ENCODE measurements at places on chromosomes 4 and X.

DNA sequence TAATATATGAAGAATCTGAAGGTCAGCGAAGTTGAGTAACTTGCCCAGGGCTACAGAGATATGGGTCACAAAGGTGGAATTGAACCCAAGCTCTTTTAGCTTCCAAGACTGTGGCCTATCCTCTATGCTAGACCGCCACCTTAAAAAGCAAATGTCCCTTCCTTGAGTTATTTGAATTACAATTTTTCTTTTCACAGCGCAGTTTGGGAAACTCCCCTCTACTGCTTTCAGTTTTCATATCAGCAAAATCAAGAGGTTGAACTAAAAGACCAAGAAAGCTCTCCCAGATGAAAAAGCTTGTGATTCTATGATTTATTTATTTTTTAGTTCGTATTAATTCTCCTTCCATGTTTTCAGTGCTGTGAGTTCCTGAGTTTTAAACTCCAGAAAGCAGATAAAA lies 174.5 kb upstream of the C1QTNF7 start:
- no peak for DNase-seq

- no peak for DNase-seq
These were observed 213.0 kb upstream of the GK2 start for GRCh38 chr4:79621061-79621460.

DNA sequence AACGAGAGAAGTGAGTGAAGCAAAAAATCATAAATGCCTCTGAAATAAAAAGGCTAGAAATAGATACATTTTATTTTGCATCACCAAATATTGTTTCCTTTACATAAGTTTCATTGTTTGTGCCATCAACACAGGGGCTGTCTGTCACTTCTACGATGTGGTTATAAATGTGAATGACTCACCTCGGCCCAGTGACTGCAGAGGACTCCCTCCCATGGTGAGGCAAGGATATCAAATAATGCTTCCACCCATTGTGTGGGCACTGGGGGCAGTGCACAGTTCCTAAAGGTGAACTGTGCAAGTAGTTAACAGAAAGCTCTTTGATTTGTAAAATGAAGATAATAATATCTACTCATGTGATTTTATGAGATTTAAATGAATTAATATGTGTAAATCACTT lies 230.3 kb upstream of the NEIL3 start:
- DNase-seq = no peak

DNA sequence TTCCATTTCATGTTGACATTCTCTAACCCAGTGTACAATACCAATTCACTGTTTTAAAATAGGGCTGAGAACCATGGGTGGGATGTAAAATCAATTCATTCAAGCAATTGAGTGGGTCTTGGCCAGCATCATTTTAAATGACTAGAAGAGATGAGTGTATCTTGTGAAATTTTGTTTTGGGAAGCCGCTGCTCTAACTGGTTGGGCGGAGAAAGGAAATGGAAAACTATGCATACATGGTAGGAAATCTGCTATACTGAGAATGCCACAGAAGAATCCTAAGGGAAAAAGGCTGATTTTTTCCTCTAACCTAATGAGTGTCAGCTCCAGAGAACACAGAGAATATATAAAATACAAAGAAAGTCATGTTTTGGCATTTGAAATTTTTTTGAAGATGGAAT lies 54.8 kb upstream of the DCLK2 start:
- peak; percentile 48 for DNase-seq

- DNase-seq = no peak
These were observed 13.8 kb downstream of the PCDH10 start for GRCh38 chr4:133162941-133163340.

GRCh38 chr4:8045909-8046308 lies 106.2 kb upstream of the AFAP1 start:
- no peak for DNase-seq

GRCh38 chr4:141497627-141498026 lies 138.8 kb upstream of the IL15 start:
- no peak for DNase-seq

DNA sequence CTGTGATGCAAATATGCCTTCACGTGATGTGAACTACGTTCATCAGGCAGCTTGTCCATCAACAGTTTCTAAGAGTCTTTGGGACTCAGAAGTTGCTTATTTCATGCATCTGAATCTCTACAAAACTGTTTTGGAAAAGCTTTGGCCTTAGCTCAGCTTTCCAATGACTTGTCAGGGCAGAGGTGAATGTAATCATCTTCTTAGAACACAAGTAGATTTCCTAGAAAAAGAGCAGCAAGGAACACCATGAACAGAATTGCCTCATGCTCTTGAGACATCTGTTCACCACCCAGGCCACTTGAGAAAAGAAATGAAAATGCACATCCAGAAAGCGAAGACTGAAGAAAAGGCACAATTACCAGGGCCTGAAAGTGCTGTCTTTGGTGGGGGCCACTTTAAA lies 105.8 kb upstream of the PDHA1 start:
- no peak for DNase-seq

GRCh38 chrX:87664381-87664780 lies 146.8 kb downstream of the KLHL4 start:
- peak; percentile 4 for DNase-seq

DNA sequence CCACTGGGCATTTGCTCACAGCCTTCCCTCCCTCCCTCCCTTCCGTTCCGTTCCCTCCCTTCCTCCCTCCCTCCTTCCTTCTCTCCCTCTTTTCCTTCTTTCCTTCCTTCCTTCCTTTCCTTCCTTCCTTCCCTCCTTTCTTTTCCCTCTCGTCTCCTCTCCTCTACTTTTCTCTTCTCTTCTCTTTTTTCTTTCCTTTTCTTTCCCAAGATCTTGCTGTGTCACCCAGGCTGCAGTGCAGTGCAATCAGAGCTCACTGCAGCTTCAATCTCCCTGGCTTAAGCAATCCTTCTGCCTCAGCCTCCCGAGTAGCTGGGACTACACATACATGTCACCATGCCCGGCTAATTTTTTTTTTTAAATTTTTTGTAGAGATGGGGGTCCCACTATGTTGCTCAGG lies 26.7 kb upstream of the ING2 start:
- DNase-seq = no peak

DNA sequence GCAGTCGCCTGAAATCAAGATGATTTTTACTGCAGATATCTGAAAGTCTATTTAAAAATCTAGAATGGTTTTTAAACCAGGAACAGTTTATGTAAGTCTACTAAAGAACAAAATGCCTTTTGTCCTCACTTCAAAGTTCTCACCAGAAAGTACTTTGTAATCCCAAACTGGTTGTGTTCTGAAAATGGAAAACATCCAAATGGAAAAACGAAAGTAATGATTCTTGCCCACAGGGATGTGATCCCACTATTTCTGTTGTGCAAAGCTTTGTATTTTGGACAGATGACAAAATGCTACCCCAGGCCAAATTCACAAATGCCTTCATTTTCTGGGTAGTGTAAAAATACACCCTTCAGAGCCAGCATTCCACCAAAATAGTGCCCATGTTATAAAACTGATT lies 265.5 kb upstream of the FTHL17 start:
- DNase-seq = no peak

- DNase-seq = no peak
These were observed 52.8 kb downstream of the ANAPC10 start for GRCh38 chr4:145045180-145045579.

DNA sequence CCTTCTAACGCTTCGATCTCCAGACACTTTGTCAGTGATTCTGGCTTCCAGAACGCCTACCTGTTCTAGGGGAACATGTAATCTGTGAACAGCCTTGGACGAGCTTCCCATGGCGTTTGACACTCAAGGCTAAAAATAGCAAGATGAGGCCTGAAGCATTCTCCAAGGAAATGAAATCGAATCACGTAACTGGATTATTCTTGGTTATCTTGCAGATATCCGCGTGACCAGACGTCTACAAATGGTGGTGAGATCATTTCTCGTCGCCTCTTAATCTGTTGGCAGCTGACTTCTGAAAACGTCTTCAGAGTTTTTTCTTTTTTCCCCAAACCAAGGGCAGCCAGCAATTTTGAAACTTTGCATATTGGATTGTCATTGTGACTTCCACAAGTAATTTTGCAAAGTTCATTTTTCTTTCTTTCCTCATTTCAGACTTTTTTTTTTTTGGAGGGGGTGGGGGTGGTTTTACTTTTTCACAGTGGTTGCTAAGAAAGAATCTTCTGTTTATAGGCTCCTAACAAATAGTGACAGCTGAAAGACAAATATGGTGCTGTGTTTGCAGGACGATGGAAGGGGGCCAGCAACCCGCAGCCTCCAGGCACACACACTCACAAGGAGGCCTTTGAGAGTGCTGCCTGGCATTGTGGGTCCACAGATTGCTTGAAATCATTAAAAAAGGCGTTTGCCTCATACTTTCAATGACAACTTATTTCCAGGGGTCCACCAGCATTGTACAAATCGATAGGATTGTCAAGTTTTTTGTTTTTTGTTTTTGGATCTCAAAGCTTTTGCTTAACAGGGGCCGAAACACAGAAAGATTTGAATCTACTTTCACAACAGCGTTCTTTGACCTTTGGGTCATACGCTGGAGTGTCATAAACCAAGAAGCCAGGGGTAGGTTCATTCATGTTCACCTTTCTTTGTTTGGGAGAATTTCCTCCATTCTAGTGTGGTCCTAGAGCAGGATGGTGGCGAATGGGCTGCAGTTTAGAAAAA lies 32.4 kb upstream of the PDLIM3 start:
- peak; percentile 24 for DNase-seq

- DNase-seq = no peak
These were observed 528 bp upstream of the FGF2 start for GRCh38 chr4:122826079-122826527.

GRCh38 chrX:153598541-153599191 lies at the start of gene CCNQ:
Gene CCNQ, minus strand, starts transcription at chrX:153599139. Its CDS starts 66 bp downstream, at chrX:153599073.
- peak; percentile 12 for DNase-seq

DNA sequence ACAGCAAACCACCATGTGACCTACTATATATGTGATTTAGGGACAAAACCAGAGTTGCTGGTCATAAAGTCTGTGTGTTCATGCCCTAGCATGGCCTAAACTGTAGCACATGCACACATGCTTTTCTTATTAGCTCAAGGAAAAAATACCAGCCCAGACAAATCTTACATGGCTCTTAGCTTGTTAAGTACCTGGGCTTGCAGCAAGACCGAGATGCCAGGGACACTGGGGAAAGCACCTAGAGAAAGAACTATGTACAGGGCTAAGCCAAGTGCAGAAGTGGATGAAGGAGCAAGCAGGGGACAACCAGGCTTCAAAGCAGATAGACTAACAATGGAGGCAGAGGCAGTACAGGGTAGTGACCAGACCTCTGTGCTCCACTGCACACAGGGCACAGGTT lies 3.4 kb upstream of the GABRE start:
- DNase-seq = no peak

DNA sequence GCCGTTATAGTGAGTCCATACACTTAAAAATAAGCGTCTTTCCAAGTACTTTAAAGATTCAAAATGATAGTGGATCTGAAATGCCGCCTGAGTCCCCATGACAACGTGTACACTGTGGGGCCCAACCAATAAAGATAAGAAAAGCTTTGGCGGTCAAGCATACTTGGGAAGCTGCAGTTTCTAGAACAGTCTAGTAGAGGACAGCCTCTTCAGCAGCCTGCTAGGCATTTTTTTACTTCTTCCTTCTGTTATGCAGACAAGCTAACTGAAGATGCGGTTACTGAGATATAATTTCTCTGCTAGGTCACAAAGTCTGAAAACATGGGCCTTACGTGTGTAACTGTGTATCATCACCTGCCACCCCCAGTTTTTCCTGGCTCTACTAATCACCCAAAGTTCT lies 402 bp upstream of the UPRT start:
- DNase-seq = no peak

DNA sequence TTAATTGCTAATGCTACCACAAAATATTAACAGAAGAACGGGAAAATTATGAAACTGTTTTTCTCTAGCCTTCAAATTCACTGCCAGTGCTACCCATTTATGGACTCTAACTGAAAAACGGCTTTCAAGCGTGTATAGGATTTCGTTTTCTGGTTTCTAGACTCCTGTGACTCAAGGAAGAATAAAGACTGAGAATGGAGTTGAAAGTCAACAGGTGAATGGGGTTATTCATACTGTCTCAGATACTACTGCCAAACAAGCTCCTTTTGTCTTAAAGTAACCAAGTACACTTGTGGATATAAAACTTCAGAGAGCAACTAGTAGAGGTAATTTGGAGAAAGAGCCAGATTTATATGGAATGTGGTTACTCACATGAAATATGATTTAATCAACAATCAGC lies 251.1 kb upstream of the ITM2A start:
- DNase-seq = no peak

- no peak for DNase-seq
These were observed 31.0 kb upstream of the STX18 start for GRCh38 chr4:4572821-4573220.

GRCh38 chr4:186249785-186250754 lies 15.9 kb upstream of the F11 start:
- DNase-seq = peak; percentile 46

DNA sequence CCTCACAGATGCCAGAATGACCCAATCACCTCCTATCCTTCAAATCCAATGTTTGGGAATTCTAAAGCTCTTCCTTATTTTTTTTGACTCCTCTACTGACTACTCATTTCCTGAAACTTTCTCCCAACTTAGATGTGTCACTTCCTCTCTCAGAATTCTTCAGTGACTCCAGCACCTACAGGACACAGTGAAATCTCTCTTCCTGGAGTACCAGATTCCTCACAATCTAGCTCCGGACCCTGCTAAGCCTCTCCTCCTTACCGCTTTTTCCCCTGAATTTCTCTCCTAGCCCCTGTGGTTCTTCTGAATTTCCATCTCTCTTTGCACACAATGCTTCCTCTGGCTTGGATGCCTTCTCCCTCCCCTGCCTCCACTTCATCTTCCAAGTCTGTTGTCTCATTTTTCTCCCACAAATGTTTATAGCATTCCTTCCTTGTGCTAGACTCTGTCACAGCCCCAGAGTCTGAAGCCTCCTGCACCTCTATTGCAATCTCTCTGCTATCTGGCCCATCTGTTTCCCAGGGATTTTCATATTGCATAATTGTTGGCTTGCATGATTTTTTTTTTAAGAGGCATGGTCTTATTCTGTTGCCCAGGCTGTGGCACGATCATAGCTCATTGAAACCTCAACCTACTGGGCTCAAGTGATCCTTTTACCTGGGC lies 80.1 kb downstream of the ANAPC4 start:
- DNase-seq = peak; percentile 31

GRCh38 chr4:101018836-101019235 lies 328.5 kb downstream of the PPP3CA start:
- no peak for DNase-seq

- DNase-seq = peak; percentile 84
These were observed 7.1 kb upstream of the NEIL3 start for GRCh38 chr4:177302371-177303100.

DNA sequence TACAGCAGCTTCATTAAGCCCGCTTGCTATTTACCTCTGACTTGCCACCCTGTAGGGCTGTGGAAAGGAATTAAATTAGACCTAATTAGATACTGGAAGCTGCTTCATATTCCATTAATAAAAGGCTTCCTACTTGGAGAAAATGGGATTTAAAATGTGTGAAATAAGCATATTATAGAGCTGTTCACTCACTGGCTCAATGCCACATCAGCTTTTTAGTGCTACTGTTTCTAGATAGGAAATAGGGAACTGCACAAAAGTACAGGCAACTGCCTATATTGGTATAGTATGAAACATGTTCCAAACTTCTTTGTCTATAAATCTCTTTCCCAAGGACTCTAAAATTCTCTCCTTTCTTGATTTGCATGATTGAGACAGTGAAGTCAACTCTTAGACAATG lies 407.9 kb upstream of the AADAT start:
- DNase-seq = no peak
